ENCODE measurements at places on chromosomes 6 and 20.

DNA sequence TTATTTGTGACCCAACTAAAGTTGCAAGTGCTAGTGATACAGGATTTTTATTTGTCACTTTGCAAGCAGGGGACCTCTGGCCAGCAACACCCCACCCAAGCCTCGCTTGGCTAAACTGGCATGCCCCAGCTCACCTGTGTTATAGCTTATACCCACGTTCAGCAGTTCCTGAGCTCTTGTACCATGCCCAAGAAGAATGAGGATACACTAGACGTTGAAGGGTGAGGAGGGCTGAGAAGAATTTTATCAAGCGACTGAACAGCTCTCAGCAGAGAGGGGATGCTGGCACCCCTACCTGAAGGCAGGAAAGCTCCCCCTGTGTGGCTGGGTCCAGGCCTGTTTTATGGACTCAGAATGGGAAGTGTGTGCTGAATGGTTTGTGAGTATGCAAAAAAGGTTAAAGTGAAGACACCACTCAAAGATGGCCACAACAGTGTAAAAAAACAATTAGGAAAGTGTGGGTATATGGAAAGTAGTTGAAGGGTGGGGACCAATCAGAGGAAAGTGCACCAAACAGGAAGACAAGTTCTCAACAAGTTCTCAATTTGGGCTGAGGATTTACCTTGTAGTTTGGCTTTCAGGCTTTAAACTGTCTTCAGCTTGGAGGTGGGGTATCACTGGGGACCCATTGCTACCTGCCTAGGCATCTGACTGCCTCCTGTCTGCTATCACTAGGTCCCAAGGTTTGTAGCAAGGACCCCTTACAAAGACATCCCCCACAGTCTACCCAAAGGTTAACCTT lies 15.0 kb downstream of the BTN2A1 start:
- no peak for DNase-seq

DNA sequence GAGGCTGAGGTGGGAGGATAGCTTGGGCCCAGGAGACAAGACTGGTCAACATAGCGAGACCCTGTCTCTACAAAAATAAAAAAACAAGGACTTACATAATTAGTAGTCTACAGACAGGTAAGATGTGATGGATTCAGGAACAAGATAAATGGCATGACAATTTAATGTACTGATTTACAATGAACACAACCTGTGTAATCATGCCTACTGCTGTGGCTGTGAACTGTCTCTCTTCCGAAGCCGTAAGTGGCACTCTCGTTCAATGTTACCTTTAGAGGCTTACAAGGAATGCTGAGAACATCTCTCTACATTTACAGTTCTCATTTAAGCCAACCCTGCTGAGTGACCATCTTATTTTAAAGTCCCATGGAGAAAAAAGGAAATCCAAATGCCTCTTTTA lies 134.8 kb upstream of the PRDM1 start:
- DNase-seq = no peak

DNA sequence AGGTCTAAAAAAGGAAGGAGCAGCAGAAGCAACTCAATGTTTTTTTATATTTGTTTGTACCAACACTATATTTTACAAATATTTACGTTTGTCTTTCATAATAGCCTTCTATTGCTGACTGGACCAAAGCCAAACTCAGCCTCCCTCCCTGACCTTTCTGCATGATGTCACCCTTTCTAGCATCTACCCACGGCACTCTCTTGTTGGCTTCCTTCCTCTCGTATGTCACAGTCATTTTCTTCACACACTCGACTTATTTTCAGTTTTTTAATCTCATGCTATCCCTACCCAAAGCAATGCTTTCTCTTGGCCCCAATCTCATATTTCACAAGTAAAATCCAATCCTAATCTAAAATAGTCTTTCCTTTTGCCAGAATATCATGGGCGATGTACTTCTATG lies 16.3 kb upstream of the FAM8A1 start:
- DNase-seq = no peak

DNA sequence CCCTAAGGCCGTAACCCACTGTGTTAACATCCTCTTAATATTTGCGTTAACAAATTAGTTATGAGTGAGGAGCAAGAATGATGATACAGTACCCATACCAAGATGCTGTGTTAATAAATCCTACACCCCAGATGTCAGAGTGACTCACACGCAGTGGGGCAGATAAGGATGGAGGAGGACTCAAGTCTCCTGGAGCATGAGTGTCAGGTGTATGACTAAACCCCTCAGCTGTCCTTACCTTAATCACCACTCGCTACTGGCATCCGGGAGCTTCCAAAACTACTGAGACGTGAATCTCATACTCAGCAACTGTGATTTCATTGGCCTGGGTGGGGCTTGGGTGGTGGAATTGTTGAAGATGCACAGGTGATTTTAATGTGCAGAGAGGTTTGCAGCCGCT lies 131.3 kb upstream of the MTHFD1L start:
- DNase-seq = no peak

DNA sequence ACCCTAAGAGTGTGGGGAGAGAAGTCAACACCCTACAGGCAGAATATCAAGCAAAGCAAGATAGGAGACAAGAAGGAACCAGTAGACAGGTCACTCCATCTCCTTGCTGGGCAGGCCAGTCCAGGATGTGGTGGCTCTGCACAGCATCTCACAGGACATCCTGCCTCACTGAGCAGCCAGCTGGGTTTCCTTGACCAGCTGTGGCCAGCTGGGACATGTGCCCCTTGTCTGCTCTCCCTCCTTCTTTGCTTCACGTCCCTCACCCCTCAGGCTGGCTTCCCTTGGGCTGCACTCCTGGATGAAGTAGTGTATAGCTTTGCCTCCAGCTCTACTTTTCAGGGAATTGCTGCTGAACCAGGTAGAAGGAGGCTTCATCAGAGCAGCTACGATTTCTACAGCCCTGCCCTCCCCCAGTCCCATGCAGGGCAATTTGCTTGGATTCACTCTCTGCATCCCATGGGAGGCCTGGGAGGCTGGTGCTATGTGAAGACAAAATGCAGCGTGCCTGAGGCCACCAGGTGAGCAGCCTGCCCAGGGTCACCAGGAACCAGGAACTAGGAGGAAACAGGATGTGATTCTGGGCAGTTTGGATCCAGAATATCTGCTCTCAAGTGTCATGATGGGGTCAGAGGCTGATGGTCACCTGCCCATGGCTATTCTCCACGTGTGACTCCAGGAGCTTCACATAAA lies 110.0 kb upstream of the PMEPA1 start:
- no peak for DNase-seq

DNA sequence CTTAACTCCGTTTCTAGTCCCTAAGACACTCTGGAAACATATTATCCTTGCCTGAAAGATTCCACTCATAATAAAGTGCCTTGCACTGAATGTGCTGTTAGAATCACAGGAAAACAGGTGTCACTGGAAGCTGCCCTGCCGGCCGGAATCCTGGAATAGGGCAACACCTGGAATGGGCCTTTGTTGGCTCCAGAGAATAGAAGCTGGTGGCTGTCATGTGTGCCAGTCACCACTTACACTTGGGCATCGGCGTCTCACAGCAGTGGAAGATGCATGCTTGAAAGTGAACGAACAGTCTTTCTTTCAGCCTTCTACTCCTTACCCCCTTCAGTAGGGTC lies 90.8 kb upstream of the AFDN start:
- no peak for DNase-seq

Measured in iPS DF 19.7 (cell line).